Activated CD4-positive, alpha-beta T cell treated with anti-CD3 and anti-CD28 coated beads for 48 hours (primary cell): ENCODE measurements at places on chromosomes 6 and 20.

GRCh38 chr20:63979557-63980316, at the start of gene SAMD10:
TSS of gene SAMD10 (minus strand) at chr20:63979642. CDS start at chr20:63979467, 175 bp downstream.
- DNase-seq, result peak; percentile 90

DNA sequence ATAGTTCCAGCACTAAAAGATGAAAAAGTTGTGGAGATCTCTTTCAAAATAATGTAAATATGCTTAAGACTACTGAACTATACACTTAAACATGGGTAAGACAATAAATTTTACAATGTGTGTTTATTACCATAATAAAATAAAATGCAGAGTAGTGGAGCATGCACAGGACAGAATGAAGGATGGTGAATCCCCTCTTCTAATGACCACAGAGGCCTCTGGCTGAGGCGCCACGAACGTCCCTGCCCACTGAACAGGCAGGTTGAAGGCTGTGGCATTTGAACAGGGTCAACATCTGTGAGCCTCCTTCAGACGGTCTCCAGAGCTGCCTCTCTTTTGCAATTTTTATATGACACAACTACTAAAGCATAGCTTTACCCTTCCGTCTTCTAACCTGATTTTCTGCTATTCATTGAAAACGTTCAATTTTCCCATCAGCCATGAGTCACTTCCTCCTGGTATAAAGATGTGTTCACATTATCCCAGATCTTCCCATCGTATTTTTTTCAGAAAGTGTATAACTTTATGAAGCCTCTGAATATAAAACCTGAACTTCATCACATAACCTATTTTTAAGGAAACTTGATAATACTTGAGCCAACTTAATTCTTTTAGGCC, 37.8 kb downstream of the ADGRF4 start:
- no peak for DNase-seq

DNA sequence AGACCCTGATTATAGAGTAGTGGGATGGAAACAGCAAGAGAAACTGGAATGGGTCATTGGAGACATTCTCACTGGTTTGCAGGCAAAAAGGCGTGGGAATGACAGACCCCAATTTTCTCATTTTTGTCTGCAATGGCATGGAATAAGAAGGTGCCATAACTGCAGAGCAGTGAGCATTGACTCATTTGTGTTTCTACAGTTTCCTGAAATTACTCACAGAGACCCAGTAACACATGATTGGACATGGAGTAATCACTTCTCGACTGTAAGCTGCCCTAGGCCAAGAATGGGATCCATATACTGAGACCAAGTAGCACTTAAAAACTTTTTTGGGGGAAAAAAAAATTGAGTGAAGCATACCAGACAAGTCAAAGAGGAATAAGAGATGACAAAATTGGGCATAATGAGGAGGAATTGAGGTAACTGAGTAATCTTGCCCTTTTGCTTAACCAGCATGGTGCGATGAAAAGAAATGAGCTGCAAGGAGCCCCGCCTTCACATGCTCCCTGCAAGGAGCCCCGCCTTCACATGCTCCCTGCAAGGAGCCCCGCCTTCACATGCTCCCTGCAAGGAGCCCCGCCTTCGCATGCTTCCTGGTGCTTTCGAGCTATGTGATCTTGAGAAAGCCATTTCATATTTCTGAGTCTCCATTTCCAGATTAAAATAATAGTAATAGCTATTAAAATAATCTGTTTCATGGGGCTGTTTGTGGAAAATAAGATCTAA, 44.1 kb downstream of the NHSL1 start:
- peak; percentile 61 for DNase-seq

- no peak for DNase-seq
These were observed 155.0 kb downstream of the CDH26 start for GRCh38 chr20:60113024-60113724.

- DNase-seq, result no peak
These were observed 218.7 kb upstream of the ARG1 start for GRCh38 chr6:131354356-131354755.

DNA sequence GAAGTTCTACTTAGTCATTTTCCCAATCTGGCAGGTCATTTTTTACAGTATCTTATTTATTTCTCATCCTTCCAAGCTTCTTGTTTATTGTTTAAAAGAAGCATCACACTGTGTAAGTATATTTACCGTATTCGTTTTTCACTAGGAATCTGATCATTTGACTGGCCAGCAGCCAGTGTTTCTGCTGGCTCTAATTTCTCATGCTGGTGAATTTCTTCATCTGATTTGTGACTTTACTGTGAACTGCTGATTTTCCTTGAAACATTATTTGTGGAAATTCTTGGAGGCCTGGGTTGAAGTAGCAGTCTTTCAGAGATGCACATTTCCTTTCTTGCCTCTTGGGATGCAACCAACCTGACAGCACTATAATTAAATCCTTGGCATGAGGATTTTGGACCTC, 65.9 kb downstream of the PREP start:
- DNase-seq, result no peak

DNA sequence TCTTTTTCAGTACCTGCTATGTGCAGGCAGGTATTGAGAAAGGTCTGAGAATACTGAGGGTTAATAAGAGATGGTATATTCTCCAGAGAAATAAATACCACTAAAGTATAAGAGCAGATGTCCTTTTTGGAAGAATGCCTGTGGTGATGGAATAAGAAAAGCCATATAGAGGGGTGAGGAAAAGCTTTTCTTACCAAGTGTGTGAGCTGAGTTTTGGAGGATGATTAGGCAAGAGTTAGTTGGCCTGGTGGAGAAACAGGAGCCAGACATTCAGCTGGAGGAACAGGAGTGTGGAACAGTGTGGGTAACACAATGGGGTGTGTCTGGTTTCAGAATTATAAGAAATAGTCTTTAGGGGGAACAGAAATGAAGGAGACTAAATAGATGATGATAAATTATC, 19.9 kb downstream of the ZNF451 start:
- DNase-seq, result no peak

GRCh38 chr6:47737406-47737805, 39.0 kb downstream of the ADGRF4 start:
- no peak for DNase-seq

GRCh38 chr6:107646176-107646575, 156.3 kb downstream of the SOBP start:
- DNase-seq, result no peak

DNA sequence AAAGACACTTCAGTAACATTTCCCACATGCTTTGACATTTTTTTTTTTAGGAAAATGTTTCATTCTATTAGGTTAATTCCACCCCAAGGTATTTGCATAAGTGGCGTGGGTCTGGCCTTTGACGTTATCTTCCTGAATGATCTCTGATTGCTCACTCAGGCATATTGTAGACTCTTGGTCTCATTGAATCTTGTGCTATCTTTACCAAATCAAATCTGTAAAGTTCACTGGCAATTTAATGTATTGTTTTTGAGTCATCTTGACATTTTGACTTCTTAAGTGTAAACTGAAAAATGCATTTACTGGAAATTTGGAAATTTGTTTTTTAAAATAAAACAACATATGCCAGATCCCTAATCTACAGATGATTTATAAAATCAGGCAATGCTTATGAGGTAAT, 16.0 kb upstream of the VIP start:
- no peak for DNase-seq

GRCh38 chr6:35152067-35152707, 11.0 kb upstream of the TCP11 start:
- DNase-seq, result no peak

GRCh38 chr20:2086177-2086979, 15.2 kb upstream of the STK35 start:
- no peak for DNase-seq

DNA sequence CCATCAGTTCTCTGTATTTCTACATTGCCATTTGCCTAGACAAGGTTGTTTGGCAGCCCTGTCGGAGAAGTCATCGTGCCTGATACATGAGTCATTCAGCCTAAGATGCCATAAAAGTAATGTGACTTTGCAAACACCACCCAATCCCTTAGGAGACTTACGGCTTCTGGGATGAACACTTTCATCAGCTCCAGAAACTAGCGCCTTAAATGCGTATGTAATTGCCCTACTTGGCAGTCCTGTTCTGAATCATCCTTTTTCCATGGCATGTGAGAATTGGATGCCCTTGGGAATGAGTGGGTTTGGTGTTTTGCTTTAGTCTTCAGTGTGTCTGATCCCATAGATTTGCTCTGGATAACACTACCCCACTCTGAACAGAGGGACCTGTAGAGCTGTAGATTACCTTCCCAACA, 158.5 kb downstream of the SASH1 start:
- no peak for DNase-seq

- no peak for DNase-seq
These were observed 32.7 kb downstream of the PLN start for GRCh38 chr6:118580585-118581419.

GRCh38 chr20:14800707-14801425, 463.5 kb upstream of the FLRT3 start:
- no peak for DNase-seq

DNA sequence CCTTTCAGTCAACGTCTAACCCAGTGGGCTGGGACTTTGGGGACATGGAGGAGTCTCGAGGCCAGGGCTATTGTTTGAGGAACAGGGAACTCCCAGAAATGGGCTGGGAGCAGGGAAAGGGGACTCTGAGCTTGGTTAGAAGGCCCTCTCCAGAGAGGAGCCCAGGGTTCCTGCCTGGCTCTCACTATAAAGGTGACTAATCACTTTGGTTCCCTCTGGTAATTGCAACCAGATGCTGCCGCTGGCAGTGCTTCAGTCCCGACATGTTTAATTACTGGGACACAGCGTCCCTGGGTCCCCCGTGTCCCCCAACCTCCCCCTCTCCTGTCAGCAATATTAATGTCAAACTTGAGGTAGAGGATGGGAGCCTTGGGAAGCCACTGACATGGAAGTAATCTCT, 5.0 kb upstream of the GDF5 start:
- no peak for DNase-seq

DNA sequence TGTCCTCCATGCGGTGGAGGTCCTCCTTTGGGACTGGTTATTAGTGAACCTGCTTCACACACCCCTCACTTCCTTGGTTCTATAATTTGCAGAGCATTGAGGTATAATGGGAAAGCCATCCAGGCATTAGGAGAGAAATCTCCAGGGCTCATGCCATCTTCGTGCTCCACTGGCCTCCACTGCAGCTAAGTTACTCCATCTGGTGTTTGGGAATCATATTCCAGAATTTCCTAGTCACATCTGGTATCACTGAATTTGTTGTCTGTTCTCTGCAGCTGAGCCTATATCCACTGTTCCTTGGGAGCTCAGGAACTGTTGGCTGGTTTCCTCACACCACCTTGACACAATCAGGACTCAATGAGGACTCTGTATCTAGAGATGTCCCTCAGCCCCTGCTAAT, 173.0 kb upstream of the TSHZ2 start:
- DNase-seq, result no peak

DNA sequence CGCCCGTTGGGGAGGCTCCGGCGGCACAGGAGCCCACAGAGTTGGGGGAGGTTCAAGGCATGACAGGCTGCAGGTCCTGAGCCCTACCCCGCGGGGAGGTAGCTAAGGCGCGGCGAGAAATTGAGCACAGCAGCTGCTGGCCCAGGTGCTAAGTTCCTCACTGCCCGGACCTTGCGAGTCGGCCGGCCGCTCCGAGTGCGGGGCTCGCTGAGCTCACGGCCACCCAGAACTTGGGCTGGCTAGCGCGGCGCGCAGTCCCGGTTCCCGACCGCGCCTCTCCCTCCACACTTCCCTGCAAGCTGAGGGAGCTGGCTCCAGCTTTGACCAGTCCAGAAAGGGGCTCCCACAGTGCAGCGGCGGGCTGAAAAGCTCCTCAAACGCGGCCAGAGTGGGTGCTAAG, 23.9 kb upstream of the KIF13A start:
- DNase-seq, result no peak

DNA sequence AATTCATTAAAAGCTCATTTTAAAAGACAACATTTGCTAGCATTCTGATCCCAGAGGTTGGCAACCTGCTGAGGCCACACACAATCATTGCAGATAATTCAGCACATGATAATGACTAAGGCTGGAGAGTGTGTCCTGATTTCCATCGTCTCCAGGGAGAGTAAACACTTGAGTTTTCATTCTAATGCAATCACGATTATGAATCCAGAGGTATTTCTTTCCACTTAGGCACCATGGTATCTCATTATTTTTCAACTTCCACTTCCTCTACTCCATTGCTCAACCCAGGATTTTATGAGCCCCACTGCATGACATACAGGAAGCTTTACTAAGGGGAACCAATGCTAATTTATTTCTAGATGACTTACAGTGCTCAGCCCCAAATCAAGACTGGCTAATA, 273.8 kb upstream of the AGPAT4 start:
- DNase-seq, result no peak

GRCh38 chr6:46688117-46688965, 656 bp downstream of the TDRD6 start:
- DNase-seq, result no peak

DNA sequence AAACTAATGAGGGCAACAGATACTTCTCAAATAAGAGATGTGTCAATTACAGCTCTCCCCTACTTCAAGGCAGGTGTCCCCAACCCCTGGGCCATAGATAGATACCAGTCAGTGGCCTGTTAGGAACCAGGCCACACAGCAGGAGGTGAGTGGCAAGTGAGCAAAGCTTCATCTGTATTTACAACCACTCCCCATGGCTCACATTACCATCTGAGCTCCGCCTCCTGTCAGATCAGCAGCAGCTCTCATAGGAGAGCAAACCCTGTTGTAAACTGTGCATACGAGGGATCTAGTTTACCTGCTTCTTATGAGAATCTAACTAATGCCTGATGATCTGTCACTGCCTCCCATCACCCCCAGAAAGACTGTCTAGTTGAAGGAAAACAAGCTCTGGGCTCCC, 422.1 kb downstream of the GJA1 start:
- DNase-seq, result no peak

DNA sequence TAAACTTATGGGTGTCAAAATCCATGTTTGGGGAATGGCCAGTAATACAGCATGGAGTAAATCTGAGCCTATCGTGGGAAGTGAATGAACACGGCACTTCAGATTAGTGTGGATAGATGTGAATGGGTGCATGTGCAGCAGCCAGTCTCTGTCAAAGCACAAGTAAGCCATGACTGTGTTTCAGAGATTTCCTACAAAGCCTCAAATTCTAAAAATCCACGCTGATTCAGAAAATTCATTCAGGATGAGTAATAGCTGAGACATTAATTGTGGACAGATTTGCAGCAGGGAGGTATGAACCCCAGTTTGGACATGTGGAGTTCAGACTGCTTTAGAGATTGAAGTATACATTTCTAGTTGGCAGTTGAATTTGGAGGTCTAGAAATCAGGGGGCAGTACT, 115.1 kb downstream of the QKI start:
- DNase-seq, result no peak

- no peak for DNase-seq
These were observed 191.1 kb downstream of the PLCB4 start for GRCh38 chr20:9260027-9260426.

- DNase-seq, result no peak
These were observed 158.6 kb downstream of the TSHZ2 start for GRCh38 chr20:53130795-53131194.

- DNase-seq, result no peak
These were observed 996 bp upstream of the PRDM1 start for GRCh38 chr6:106084989-106085691.

- peak; percentile 3 for DNase-seq
These were observed 1.0 kb downstream of the SYNE1 start for GRCh38 chr6:152636021-152636608.

DNA sequence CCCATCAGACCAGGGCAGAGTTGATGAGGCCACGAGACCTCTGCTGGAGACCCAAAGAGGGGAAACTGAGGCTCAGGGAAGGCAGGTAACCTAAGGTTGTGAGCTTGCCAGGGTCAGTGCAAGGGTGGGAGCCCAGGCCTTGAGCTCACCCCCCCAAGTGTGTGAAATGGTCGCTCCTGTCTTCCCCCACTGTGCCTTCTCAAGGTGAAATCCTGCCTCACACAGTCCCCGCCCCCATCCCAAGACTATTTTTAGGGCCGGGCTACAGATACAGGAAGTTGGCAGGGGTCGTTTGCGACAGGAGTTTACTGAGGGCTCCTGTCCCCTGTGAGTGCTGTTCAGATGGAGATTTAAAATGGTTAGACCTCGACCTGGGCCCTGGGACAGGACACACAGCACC, 18.7 kb upstream of the GATA5 start:
- DNase-seq, result no peak
